ENCODE measurements at places on chromosomes 7 and 10.

DNA sequence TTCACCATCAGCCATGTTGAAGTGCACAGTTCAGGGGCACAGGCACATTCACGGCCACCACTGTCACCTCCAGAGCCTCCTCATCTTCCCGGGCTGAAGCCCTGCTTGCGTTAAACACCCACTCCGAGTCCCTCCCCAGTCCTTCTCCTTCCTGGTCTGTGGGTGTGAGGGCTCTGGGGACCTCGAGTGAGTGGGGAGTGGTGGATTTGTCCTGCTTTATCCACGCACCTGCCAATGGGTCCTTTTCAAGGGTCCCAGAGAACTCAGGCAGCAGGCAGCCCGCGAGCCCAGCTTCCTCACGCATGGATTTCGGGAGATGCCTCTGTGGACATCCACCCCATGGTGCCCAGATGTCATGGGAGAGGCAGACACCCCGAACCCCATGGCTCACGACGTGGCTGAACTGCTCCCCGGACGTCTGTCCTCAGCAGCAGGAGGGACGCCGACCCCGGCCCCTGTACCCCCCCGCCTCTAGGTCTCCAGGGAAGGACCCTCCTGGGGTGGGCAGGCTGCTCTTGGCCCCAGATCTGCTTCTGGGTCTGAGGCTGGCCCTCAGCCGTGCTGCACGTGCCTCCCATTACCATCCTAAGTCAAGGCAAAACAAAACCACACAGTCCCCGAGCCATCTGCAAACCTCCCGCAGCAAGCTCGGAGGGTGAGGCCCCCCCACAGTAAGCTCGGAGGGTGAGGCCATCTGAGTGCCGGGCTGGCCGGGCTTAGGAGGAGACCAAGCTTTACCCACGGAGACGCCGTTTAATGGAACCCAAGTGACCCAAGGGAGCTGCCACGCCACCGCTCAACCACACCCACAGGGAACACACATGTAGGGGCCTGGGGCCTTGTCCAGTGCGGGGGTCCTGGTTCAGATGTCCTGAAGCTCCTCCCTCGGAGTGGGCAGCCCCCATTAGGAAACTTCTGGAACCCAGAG is 9.0 kb downstream of the CYP2W1 start:
- no peak for DNase-seq

DNA sequence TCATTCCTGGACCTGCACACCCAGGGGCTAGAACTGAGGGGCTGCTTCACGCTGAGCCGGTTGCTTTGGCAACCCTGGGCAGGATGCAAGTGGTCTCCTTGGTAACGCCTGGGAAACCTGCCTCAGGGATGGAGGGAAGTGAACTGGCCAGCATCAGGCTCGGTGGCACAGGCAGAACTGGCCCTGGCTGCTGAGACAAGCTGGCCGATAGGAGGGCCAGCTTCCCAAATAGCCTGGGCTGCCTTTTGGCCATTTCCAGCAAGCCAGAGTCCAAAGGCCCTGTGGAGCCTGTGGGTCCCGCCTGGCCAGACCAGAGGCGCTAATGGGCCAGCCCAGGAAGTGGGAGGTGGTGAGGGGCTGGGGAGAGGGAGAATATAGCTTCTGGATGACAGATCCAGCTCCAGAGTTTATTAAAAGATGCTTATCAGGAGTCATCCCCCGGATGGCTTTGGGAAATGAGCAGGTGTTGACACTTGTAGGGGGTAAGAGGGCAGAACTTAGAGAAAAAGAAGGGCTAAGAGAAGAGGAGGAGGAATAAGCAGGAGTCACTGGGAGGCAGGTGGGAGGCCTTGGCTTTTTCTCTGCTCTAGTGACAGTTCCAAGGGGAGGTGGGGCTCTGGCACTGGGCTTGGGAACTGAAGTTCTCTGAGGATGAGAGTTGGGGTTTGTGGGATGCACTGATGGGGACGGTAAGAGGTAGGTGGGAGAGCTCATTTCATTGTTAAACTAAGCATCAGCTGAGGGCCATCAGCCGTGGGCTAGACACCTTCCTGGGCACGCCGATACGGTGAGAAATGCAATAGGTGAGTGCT is 9.6 kb downstream of the NEURL1 start:
- DNase-seq, result peak; percentile 21

DNA sequence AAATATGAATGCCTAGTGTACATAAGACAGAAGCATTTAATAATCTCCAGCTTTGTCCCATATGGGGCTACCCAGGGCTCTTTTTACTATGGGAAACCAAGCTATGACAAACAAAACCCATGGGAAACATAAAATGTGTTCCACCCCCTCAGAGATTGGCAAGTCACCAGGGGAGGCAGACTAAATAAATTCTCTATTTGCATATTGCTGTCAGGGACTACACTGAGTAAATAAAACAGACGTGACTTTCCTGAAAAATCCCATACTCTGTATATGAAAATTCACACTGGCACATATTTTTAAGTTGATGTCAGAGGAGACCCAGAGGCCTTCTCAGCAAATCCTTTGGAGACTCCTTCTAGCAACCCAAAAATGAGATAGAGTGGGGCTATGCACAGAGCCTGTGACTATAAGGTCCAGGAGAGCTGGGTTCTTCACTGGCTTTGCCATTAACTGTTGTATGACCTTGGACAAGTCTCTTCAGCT is 44.0 kb upstream of the HPSE2 start:
- no peak for DNase-seq

DNA sequence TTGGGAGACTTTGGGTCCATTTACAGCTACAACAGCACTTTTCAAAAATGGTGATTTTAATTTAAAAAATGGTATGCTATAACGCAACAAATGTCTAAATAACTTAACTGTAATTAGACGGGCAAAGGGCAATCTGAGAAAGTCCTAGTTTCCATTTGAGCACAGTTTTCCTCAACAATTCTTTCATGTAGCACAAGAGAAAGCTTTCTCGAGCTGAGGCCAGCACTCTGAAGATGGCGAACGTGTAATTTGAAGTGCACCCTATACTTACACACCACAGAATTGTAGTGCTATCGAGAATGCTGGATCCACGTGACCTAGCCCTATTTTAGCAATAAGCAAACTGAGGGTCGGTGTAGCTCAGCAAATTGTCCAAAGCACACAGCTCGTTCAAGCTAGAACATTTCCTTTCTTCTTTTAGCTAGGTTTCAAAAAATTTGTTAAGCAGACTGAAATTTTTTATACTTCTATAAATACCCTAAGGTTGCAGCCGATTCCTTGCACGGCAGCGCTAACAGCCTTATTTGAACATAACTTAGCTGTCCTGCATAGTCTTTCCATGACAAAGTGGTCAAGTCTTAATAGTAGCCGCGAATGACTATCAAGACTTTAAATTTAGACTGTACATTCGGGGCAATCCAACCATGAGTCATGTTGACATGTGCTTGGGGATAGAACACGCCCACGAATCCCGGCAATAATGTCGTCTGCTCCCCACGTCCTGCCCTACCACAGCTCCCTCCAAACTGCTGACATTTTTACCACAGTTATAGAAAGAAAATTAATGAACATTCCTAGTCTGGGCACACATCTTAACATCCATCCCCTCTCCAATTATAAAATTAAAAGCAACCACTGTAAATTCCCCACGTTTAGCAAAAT is 10.0 kb downstream of the KLF6 start:
- DNase-seq, result no peak

DNA sequence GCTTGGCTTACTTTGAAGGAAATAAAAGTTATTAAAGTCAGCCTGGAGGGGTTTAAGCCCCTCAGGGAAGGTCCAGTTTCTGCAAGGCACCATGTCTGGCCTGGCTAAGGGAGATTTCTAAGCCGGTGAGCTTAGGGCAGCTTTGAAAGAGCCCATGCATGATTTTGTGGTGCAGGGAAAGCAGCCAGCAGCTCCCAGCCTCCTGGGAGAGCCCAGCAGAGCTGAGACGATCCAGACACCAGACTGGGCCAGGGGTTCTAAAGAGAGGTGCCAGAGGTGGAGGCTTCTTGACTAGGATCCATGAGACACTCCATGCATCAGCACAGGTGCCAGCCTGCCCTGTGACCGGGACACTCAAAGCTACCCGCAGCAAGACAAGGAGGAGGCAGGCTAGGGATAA is 59.6 kb upstream of the MKX start:
- no peak for DNase-seq

DNA sequence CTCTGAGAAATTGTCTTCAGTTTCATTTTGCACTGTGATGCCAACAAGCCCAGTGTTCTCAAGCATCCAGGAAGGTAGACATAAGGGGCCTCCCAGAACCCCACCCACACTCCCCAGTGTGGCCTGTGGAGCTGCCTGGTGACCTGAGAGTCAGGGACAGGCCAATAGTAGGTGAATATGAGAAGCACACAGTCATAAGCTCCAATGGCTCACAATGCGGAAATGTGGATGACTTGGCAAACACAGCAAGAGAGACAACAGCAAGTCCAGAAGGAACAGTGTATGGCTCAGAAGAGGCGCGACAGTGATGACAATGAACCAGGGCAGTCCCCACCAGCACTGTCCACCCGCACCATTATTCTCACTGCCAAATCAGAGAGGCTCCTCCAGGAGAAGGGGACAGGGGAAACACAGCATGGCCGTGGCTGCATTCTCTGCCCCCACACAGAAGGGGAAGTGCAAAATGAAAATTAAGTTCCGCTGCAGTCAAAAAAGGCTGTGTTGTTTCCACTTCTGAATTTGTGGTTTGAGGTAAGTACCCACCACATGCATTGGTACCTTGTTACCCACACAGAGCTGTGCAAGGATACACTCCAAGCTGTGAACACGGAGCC is 419.8 kb downstream of the GRID1 start:
- no peak for DNase-seq
